ENCODE measurements at places on chromosomes 12 and 14.

- peak; percentile 22 for DNase-seq
Observed at GRCh38 chr12:44972746-44973421, 78.0 kb downstream of the DBX2 start.

GRCh38 chr12:116458492-116458891, 100.7 kb upstream of the MAP1LC3B2 start:
- no peak for DNase-seq

DNA sequence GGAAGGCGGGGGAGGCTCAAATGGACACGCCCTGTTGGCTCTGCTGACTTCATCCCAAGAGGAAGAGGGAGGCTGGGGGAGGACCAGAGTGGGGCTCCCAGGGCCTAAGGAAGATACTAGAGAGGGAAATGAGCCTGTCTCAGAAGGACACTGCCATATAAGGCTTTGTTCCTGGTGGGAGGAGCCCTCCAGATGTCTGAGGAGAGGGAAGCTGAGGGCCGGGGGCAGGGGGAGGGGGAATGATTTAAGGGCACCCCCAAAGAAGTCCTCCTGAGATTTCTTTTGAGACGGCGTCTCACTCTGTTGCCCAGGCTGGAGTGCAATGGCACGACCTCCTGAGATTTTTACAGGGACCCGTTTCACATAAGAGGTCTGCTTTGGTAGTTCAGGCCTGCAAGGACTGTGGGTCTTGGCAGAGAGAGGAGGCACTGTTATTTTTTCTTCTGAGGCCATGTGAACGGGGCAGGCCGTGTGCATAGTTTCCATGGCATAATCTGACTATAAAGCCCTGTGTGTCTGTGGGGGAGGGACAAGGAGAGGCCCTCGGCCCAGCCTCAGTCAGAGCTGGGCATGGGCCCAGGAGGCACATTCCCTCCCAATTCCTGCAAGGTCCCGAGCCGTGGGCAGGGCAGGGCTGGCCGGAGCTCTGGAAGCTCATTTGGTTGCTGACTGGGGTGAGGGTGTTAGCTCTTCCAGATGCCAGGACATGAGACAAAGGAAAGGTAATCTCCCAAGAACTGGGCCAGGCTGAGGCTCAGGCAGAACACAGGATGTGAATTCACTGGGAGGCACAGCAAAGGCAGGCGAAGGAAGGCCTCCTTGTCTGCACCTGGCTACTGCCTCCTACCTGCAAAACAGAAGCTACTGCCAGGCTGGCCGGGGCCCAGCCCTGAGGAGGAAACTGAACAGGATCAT, 22.2 kb upstream of the PLEKHG3 start:
- no peak for DNase-seq

GRCh38 chr14:39472078-39472477, 39.8 kb upstream of the FBXO33 start:
- no peak for DNase-seq

- DNase-seq = no peak
Observed at GRCh38 chr12:108367436-108367835, 28.3 kb upstream of the CMKLR1 start.

GRCh38 chr12:54439521-54440255, 20.6 kb upstream of the ITGA5 start:
- DNase-seq = peak; percentile 38

DNA sequence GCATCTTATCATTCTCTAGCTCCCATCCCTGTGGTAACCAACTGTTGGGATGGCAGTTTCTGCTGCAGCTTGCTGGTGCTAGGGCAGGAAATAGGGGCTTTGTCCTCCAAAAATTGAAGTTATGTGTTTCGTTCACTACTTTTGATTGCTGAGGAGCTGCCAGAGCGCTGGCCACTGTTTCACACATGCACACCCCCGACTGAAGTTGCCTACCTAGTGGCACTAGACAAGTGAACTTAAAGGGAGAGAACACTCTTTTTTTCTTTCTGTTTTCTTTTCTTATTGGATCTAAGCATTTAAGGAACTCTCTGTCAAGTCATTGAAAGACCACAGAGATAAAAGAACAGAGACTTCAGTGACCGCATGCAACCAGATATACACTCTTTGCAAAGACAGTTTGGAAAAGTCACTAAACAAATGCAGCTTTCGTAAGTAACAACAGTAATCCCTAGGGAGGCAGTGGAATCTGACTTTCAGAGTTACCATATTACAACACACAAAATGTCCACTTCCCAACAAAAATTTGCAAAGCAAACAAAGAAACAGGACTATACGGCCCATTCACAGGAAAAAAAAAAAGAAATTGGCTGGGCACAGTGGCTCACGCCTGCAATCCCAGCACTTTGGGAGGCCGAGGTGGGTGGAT, 12.0 kb downstream of the TFCP2 start:
- no peak for DNase-seq

GRCh38 chr12:100858656-100859055, 64.1 kb downstream of the ANO4 start:
- DNase-seq = no peak

DNA sequence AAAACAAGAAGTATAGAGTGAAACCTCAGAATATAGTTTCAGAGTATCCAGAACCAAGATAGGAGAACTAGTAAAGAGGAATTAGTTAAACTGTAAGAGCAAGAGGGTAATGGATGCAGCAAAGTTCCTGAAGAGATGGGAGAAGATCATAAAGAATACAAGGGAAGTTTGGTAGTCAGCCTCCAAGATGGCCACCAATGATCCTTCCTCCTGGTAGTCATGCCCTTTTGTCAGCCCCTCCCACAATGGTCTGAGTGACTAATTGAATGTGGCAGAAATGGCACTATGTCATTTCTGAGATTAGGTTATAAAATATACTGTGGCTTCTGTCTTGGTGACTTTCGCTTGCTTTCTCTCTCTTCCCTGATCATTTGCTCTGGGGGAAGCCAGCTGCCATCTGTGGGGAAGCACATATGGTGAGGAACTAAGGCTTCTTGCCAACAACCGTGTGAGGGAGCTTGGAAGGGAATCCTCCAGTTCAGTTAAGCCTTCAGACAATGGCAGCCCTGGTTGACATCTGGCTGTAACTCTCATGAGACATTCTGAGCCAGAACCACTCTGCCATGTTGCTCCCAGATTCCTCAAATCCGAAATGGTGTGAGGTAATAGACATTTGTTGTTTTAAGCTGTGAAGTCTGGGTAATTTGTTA, 55.3 kb upstream of the AMN1 start:
- DNase-seq = no peak

GRCh38 chr14:99256483-99256874, 15.5 kb downstream of the BCL11B start:
- no peak for DNase-seq

DNA sequence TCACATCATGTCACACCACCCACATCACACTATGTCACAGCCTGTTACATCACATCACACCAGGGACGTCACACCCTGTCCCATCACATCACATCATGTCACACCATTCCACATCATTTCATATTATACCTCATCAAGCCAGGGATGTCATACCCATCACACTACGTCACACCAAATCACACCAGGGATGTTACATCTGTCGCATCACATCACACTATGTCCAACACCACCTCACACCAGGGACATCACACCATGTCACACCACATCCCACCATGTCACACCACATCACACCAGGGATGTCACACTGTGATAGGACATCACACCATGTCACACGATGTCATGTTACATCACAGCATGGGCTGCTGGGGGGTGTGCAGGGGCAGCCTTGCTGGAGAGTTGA, 110.6 kb downstream of the TMEM121 start:
- no peak for DNase-seq

DNA sequence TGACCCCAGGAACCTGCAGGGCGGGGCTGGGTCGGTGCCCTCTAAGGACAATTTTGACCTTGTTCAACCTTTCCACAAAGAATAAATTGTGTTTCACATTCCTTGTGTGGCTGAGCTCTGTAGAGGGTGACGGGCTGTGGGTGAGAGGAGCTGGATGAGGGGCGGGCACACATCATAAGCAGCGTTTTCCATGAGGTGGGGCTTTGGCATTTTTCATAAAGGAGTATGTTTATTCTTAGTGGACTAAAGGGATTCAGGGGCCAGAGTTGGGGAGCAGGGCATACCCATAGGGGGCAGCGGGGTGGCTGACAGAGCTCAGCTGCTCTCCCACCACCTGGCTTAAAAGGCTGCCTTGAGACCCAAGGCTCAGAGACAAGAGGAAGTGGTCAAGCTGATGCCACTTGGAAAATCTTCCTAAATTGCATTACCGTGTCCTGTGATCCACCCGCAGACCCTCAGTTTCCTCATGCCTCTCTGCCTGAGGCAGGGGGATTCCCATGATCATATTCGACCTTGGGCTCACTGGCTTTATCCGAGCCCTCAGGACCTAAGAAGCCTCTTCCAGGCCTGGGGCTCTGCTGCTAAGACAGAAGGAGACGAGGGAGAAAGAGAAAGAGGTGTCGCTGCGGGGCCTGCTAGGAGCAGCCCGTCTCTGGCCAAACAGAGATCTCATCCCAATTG, 11.4 kb downstream of the MMP14 start:
- no peak for DNase-seq

DNA sequence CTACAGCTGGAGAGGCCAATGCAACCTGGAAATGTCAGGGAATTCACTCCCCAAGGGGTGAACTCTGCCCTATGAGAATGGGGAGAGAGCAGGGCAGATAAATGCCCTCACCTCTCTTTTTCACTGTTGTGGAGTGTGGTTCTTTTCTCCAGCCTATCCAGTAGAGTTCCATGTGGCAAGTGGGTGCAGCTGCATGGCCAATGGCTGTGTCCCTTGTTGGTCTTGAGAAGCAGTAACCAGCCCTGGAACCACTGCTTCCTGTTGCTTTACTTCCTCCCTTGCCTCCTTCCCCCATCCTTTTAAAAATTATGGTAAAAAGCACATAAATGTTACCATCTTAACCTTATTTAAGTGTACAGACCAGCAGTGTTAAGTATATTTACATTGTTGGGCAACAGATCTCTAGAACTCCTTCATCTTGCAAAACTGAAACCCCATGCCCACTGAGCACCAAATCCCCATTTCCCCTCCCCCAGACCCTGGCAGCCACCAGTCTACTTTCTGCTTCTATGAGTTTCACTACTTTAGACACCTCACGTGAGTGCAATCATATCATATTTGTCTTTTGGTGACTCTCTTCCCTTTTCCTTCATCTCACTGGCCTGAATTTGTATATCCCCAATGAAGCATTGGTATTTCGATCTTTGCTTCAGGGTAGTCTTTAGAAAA, 77.0 kb upstream of the GRIP1 start:
- no peak for DNase-seq

- DNase-seq = no peak
Observed at GRCh38 chr12:90060031-90060430, 351.4 kb upstream of the ATP2B1 start.

- no peak for DNase-seq
Observed at GRCh38 chr14:92683041-92683440, 65.4 kb downstream of the LGMN start.

- no peak for DNase-seq
Observed at GRCh38 chr12:673849-674248, 10.6 kb upstream of the NINJ2 start.

DNA sequence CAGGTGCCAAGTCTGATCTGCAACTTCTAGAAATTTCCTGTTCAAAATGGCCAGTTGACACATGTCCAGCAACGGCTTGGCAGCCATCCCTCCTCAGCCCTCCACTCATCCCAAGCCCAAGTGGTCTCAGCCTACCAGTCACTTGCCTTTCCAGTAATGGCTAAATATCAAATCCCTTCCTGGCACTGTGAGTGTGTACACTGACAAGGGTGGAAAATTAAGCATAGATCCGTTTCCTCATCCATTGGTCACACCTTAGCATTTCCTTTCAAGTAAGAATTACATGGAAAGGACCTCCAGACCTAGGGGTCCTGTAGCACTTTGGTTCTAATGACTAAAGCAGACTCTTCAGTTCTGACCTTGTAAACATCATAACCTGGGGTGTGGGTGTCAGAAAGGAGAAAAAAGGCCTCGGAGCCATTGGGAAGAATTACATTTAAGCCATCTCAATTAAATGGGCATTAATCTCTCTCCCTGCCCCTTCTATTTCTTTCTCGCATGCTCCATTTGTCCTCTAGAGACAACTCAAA, 15.4 kb downstream of the LLPH start:
- no peak for DNase-seq

GRCh38 chr12:13628067-13628466, 353.3 kb downstream of the GRIN2B start:
- DNase-seq = no peak

GRCh38 chr14:66881596-66881995, 307.6 kb upstream of the GARIN2 start:
- no peak for DNase-seq

DNA sequence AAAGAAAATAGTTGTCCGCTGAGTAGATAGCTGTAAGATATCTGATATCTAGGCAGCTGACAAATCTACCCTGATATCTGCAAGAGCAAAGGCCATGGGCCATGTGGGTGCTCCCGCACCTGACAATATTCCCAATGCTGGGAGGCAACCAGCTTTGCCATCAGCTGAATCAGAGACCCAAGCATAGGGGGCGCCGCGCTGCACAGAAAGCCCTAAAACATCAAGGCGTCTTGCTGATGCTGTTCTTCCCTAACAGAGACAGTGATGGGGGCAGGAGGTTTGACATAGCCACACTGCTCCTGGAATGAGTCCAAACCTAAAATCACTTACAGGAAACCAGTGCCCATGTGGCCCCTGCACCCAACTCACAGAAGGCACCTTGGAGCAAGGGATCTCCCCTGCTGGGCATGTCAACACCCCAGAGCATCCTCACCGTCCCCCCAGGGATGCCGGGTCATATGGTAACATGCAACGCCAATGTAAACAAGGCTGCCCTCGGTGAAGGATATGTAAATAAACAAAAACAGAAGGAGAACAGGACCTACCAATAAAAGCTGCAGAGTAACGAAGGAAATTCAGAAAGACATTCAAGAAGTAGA, 199.5 kb downstream of the TMEM132D start:
- no peak for DNase-seq

DNA sequence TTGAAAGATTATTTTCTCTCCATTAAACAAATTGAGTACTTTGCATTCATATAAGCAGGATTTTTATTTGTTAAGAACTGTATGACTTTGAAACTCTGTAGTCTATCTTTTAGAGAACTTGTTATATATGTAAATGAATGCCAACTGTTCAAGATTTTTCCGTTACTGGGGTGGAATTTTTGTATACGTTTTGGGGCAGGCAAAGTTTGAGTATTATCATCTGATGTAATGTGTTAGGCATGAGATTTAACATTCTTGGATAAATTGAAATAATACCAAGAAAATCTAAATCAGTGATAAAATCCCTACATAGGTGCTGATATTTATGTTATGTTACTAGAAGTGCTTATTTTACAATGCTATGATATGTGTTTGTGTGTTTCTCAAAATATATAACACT, 8.4 kb downstream of the CNOT2 start:
- DNase-seq = no peak

DNA sequence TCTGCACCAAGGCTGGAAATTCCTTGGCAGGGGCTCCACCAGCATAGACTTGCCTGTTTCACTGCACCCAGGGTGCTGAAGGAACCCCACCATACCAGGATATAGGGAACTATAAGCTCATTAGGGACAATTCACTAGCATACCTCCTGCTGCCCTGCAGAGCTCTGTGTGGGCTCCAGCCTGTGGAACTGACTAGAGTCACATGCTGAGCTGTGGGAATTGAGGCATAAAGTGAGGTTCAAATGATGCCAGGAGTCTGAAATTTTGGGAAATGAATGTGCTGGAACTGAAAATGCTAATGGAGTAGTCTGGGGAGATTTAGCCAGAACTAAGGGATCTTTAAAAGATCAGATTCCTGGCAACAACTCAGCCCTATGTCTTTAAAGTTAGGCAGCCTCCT, 7.3 kb upstream of the EMP1 start:
- DNase-seq = no peak

All from HCT116 (cell line).